ENCODE measurements at places on chromosomes 11 and 22.

DNA sequence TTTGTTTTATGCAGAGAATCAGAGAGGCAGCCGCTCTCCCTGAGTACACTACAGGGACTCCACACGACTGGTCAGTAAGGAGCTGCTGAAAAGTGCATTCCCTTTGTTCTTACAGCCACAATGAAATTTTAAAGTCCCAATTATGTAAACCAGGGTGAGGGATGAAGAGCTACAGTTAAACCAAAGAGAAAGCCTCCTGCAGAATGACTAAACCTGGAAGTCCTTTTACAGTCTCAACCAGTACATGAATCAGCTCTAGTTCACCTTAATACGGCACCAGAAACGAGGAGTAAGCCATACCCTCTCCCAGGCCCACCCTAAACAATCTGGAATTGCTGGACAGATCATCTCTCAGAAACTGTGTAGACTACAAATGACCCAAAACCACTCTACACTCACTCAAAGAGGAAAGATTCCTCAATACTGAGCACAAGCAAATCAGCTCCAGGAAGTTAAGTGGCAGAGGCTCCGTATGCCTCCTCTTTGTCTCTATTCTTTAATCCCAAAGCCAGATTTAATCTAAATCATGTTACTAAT lies 113.1 kb downstream of the RBFOX2 start:
- DNase-seq = no peak

DNA sequence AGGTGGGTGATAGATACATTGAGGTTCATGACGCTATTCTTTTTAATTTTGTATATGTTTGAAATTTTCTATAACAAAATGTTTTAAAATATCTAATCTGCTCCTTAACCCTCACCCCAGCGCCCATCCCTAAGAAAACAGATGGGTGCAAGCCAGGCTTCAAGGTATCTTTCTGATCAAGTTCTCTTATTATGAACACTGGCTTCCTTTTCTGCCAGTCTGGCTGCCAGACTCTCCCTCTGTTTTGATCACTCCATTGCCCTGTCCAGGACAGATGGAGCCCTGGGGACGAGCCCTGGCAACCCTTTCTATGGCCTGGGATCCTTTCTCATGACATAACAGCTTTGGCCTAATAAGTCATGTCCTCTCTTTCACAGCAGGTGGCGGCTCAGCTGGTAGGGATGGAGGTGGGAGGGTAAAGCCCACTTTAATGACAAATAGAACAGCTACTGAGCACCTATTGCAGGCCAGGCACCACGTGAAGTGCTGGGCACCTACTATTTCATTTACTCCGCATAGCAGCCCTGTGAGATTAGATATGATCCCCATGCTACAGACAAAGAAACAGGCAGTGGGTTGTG lies 38.4 kb downstream of the DRD2 start:
- no peak for DNase-seq

GRCh38 chr11:70400643-70401042 lies 2.3 kb downstream of the CTTN start:
- no peak for DNase-seq

DNA sequence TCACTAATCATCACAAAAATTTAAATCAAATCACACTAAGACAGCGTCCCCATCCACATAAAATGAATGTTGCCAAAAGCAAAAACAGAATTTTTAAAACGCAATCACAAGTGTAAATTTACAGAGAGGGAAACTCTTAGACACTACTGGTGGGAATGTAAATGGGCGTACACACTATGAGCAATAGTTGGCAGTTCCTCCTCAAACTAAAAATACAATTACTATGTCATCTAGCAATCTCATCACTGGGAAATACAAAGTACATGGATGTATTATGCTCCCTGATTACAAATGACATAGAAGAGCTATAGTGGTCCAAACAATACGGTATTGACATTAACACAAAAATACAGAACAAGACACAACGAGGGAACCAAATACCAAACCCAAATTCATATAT lies 8.7 kb upstream of the RGL4 start:
- no peak for DNase-seq

DNA sequence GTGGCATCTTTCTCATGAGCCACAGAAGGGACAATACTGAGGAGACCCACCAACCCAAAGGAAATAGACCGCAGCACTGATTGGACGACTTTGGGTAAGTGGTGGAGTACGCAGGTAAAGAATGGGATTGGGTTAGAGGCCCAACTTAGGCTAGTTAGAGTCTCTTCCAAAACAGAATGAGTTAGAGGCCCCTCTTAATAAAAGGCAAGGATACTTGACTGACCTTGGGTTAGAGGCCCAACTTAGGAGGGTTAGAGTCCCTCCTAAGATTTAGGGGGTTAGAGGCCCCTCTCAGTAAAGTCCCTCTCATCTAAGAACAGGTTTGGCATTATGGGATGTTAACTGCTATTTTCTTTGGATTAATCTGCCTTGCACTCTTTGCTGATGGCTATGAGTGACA lies 24.6 kb downstream of the CCKBR start:
- DNase-seq = no peak

- DNase-seq = peak; percentile 68
These were observed 36.2 kb downstream of the TBC1D22A start for GRCh38 chr22:46798366-46799350.

GRCh38 chr11:65381716-65382032 lies 772 bp downstream of the SLC25A45 start:
- no peak for DNase-seq

GRCh38 chr11:130427581-130428315 lies 661 bp downstream of the ADAMTS8 start:
- DNase-seq = no peak

- no peak for DNase-seq
These were observed 23.0 kb downstream of the CRKL start for GRCh38 chr22:20940186-20940651.

- DNase-seq = no peak
These were observed 7.5 kb upstream of the MYH9 start for GRCh38 chr22:36395055-36395849.

DNA sequence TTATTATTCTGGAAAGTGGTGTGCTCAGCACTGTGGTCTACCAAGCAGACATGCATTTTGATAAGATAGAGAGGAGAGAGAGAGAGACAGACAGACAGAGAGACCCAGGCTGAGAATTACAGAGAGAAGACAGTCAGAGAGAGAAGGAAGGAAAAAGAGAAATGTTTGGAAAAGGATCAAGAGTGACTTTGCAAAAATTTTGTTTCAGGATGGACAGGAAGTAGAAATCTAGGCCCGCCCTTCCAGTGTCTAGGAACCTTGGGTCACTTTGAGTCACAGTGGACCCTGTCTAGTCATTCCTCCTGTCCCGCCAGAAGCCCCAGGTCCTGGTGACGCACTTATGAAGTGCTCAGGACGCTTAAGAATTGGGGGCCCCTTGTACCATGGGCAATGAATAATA lies 166.7 kb downstream of the ST3GAL4 start:
- no peak for DNase-seq

GRCh38 chr22:50293441-50294318 lies 13.8 kb downstream of the PLXNB2 start:
- DNase-seq = no peak

GRCh38 chr11:19644316-19644715 lies 68.3 kb upstream of the NAV2 start:
- no peak for DNase-seq

- DNase-seq = no peak
These were observed 62.4 kb downstream of the TNRC6B start for GRCh38 chr22:40240160-40240559.

- DNase-seq = no peak
These were observed 23.8 kb downstream of the ALG12 start for GRCh38 chr22:49894322-49895054.

GRCh38 chr22:44586999-44587736 lies 89.1 kb upstream of the RTL6 start:
- DNase-seq = no peak

DNA sequence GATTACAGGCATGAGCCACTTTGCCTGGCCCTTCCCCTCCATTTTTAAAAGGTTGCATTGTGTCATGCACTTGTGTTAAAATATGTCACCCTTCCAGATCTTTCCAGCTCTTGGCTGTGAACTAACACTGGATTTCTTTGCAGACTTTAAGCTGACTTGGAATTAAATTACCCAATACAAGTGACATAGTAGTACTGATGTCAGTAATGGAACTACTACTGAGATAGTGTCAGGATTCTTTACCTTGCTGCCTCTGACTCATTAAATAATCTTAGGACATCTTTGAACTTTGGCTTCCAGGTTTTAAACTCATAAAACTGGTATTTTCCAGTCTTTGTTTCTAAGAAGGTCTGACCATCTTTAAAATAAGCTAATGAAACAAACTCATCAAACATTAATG lies 51.8 kb upstream of the OR4B1 start:
- DNase-seq = no peak

- DNase-seq = no peak
These were observed 27.5 kb upstream of the ZDHHC13 start for GRCh38 chr11:19089421-19089820.

DNA sequence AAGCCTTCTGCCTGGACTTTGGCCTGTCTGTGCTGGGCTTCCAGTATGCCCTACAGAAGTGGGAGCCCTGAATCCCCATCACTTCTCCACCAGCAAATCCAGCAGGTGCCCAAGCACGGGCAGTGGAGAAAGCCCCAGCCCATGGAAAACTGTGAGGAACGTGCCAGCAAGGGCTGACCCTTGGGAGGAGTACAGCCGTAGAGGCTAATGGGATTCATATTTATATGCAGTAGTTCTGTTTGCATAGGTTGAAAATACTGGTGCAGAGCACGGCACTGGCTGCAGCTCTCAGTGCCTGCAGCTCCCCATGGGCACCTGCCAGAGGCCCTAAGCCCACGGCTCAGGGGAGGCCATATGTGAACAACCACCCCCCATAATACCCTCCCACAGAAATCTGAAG lies 10.1 kb downstream of the NAGA start:
- DNase-seq = no peak

DNA sequence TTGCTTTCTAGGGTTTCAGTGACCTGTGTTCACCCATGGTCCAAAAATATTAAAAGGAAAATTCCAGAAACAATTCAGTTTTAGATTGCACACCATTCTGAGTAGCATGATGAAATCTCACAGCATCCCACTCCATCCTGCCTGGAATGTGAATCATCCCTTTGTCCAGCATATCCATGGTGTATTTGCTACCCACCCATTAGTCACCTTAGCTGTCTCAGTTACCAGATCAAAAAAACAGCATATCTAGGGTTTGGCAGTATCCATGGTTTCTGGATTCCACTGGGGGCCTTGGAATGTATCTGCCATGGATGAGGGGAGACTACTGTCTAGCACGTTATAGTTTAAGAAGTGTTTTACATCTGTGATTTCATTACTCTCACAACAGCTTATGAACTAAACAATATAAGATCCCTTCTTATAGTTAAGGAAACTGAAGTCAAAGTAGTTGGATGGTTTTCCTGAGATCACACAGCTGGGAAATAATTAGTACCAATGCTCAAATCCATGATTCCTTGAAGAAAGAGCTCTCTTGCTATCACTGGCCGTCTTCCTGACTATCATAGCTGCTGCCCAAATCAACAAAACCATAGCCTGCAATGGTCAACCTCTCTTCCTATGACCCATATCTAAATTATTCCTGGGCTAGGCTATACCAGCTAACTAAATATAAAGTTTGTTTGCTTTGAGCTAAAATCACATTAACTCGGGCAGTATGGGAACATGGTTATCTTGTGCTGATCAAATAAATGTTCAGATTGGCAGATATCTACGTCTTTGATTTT lies 122.6 kb downstream of the MICAL2 start:
- no peak for DNase-seq

DNA sequence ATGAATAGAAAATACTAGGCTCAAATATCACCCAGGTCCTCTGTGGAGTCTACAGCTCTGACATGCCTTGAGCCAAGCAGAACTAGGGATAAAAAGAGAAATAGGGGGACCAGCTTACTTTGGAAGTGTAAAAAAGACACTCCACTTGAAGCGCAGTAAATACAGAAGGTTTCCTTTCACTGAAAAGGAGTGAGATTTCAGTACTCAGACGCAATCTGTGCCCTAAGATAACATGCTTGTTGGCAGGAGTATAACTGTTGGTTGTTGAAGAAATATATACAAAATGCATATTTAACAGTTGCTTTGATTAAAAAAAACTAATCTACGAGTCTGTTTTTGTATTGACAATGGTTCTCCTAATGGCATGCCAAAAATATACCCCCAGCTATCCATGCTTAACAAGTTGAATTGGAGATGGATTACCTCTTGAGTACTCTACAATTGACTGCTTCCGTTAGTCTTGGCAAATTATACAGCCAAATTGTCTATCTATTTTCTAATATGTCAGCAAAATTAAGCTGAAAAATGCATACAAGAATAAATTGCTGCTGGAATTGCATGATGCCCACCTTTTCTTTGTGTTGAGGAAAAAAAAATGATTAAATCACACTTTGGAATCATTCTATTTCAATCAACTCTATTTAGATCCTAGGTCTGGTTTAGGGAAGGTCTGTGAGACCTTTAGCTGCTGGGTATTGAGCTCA lies 91.6 kb downstream of the FAT3 start:
- DNase-seq = no peak

DNA sequence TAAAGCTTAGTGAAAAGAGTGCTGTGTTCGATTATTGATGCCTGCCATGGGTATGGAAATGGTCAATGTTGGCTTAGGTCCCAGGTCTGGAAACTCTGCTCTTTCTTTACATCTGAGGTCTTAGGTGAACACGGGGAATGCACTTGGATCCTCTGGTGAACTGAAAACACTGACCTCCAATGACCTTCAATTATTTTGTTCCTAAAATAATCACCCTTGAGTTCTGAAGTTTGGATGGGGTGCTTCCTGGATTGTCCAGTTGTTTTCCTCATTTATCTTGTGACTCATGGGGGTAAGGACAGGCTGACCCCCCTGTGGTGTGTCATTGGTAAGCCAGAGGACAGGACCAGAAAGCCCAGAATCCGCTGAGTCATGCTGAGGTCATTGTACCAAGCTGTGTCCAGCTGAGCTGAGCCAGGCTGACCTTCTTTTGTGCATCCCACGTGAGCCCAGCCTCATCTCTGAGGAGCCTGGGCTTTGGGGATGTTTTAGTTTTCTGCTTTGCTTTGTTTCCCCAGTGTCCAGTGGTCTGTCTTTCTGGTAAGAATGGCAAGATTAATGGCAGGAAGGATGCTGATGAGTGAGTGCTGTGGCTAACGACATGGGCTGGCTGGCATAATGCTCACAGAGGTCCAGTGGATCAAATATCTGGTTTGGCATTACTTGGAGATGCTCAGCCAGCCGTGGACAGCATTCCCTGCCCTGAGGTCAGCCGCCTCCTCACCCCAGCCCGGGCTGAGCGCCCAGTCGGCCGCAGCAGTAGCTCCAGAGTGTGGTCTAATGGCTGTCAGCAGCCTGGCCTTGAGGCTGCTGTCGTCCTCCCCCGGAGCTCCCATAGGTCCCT lies 35.6 kb downstream of the AMPD3 start:
- DNase-seq = no peak

DNA sequence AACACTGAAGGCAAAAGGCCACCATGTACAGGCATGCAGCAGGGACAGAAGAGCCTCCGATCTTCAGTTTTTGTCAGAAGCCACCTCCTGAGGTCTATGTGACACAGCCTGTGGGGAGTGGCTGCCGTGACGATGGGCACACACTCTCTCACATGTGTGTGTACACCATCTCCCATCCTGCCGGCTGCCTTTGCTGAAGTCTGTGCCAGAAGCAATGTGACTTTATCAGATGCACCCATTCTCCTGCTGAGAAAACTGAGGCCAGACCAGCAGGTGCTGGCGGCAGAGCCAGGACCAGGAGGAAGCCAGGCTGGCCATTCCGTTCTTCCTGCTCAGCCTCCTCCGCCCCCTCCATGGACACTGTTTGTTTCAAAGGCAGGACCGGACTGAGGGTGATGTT lies 16.7 kb downstream of the SHANK2 start:
- DNase-seq = no peak
